ENCODE measurements at places on chromosomes 1 and 21.

DNA sequence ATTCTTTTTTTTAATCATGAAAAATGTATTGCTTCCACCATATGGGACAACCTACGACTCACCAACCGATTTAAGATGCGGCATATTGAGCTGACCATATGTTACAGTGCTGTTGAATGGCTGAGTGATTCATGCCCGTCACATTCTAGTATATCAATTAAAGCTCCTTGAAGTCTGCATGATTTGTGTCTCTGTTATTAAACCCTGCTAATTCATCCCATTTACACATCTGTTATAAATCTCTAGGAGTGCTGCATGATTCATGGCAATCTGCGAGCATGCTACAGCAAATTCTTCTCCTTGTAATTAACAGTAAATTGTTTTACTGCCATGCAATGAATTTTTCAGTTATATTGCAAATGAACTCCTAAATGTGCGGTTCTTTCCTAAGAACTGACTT, 239.8 kb downstream of the USH2A start:
- DNase-seq = peak; percentile 85

- DNase-seq = peak; percentile 67
These were observed 63.4 kb upstream of the COA6 start for GRCh38 chr1:234309598-234310459.

DNA sequence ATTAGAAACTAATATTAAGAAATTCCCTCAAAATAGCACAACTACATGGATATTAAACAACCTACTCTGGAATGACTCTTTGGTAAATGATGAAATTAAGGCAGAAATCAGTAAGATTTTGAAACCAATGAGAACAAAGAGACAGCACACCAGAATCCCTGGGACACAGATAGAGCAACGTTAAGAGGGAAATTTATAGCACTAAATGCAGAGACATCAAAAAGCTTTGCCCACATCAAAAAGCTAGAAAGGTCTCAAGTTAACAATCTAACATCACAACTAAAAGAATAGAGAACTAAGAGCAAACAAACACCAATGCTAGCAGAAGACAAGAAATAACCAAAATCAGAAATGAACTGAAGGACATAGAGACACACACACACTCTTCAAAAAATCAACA, 48.6 kb upstream of the LRRC8B start:
- DNase-seq = no peak

DNA sequence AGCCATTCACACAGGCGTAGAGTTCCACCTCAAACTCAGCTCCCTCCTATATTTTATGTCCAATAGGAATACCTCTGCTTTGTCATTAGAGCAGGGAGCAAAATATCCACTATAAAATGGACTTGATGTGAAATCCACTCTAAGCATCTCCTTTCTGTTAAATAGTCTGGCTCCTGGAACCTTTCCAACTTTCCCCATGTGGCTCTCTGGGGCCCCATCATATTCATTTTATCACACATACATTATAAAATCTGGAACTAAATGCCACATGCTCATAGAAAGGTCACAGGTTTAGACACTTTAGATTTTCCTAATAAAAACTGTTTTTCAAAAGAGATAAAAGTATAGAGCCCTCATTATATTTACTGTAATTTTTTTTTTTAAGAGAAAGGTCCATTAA, 82.1 kb downstream of the PTPN14 start:
- peak; percentile 84 for DNase-seq

DNA sequence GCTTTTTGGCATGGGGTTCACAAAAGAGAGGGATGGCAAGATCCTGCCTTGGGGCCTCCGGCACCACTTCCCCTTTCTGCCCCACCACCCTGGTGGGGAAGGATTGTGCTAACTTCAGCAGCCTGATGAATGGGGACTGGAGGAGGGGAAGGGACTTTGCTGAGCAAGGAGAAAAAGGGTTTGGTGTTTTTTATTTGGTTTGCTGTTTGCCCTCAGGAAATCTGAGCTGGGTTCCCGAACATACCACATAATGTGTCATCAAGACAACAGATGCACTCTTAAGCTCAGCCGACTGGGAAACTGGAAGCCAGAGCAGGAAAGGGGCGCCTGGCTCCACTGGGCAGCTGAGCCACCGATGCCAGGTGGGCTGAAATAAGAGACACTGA, 19.8 kb downstream of the OLFML2B start:
- DNase-seq = peak; percentile 19

- no peak for DNase-seq
These were observed 148.3 kb downstream of the TGFBR3 start for GRCh38 chr1:91737650-91738049.

DNA sequence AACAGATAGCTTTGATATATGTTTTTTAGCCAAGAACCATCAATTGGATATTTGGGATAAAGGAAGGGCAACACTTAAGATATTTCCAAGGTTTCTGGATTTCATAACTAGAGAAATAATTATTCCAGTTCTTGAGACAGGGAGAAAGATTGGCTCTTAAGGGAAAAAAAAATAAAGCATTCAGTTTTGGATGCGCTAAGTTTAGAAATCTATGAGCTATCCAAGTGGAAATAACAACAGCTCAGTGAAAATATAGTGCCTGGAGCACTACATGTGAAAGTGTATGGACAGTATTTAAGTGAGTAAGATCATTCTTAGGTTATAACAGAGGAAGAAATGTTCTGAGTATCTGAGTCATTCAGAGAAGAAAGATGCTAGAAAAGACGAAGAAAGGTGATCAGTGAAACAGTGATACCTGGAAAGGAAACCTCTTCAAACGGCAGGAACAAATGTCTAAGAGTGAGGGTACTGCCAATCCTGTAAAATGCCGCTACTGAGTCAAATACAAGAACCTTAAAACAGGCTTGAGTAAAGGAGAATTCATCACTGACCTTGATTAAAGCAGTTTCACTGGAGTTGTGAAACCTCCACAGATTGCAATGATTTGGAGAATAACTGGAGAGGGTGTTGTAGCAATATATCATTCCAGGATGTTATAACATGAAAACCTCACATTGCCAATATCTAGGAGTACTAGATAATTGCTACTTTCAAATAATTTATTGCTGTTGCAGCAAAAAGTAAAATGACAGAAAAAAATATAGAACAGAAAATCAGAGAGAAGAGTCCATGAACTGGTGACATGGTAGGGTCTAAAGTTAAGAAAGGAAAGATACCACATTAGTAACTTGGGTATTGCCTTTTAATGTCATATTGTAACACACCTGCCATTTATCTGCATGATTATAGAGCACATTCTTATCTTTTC, 482.1 kb upstream of the RGS18 start:
- no peak for DNase-seq

- no peak for DNase-seq
These were observed 225.3 kb upstream of the B3GALT2 start for GRCh38 chr1:193411714-193412113.

DNA sequence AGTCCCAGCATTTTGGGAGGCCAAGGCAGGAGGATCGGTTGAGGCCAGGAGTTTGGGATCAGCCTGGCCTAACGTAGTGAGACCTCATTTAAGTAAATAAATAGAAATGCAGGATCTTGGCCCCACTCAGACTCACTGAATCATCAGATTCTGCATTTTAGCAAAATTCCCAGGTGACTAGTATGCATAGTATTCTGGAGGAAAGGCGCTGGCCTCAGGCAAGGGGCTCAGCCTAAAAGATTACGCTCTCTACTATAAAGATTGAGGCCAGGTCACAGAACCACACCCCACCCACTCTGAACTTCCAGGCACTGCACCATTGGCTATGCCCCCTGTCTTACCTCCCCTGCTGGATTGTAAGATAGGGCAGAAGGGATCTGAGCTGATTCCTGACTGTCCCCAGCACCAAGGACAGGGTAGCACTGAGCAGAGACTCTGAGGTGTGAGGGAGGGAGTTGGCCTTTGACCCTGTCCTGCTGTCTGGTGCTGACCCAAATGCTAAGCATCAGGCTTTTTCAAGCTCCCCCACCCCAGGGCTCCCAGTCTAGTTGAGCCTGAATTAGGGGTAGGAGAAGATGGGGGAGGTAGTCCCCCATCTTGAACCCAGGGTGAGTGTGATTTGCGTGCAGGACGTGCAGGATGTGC, 2.7 kb downstream of the FOXE3 start:
- no peak for DNase-seq

DNA sequence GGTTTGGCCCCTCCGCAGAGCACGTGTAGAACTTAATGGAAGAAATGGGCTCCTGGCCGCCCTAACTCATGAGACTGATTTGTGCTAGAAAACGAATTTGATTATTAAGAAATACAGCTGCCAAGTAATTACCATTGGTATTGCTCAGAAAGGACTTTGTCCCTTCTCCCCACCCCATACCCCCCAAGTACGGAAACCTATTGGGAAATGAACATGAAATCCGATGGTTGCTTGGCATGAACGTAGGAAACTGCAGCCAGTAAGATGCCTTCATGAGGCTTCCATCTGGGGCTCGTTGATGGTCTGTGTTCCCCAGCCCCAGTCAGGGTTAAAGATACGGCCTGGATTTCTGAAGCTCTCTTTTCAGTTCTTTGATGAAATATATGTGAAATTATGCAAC, 21.4 kb downstream of the PER3 start:
- DNase-seq = no peak

- no peak for DNase-seq
These were observed 3.5 kb downstream of the GNAT2 start for GRCh38 chr1:109615879-109616278.

- DNase-seq = peak; percentile 66
These were observed 23.7 kb downstream of the GLUL start for GRCh38 chr1:182367926-182368325.

- no peak for DNase-seq
These were observed 407 bp downstream of the WNT4 start for GRCh38 chr1:22142315-22143064.

- DNase-seq = no peak
These were observed 46.4 kb upstream of the JUN start for GRCh38 chr1:58830291-58830690.

DNA sequence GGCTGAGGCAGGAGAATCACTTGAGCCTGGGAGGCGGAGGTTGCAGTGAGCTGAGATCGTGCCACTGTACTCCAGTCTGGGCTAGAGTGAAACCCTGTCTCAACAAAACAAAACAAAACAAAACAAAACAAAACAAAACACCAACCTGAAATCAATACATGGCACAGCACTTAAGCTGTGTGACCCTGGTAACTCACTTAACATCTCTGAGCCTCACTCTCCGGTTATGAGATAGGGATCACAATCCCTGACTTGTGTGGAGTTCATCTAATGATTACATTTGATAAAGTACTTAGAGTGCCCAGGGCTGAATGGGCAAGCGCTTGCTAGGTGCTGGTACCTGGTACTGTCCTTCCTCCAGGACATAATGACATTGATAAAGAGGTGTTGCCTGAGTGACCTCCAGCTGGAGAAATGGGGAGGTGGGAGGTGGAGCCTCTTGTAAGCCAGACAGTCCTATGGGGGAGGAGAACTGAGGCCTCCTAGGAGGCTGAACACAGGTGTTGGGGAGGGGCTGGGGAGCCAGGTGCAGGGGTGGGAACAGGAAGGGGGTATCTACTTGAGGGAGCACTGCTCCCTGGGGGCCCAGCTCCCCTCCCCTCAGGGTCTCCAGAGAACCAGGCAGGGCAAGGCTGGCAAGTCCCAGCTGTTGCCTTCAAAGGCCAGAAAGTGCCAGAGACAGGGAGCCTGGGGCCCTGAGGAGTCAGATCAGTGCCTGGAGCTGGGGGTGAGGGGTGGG, 17.9 kb downstream of the FOXO6 start:
- DNase-seq = peak; percentile 33

DNA sequence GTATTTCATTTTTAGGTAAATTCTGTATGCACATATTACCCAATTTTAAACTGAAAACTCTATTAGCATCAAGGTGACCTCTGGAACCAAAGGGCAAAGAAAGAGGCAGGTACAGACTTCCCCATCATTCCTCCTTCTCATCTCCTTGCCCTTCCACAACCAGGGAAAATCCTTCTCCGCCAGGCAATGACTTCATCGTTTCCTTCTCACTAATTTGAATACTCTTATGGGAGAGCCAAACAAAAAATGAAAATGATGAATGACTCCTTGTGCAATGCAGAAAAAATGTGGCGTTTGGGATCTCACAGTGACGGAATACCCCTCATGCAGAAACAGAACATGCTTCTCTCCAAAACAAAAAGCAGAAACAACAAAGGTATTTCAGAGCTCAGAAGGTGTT, 83.7 kb downstream of the HLCS start:
- no peak for DNase-seq

DNA sequence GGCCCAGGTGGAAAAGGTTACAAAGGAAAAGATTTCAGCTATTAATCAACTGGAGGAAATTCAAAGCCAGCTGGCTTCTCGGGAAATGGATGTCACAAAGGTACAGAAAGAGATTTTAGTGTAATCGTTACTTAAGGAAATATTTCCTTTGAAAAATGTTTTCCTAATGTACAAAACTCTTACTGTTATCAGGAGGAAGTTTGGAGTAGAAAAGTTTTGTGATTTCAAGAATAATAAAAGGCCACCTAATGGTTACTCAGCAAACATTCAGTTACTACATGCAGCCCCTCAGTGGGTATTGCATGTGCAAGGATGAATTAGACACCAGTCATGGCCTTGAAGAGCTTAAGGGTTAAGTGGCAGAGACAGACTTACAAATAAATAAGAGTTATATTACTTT, 85.2 kb downstream of the SDCCAG8 start:
- DNase-seq = no peak

DNA sequence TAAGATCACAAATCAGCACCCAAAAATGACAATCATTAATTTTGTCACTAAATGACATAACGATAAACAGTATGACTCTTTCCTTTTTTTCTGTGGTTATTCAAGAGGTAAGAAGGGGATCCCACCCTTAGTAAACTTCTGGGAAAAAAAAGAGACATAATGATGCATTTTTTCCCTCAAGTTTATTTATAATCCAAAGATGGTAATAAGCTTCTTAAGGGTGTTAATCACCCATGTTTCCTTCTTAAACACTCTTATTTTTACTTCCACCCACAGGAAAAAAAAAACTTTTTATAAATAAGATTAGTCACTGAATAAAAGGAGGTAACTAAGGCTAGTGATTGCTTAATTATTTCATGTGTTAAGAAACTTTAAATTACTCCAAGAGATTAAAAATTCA, 24.7 kb downstream of the RGS1 start:
- DNase-seq = no peak

GRCh38 chr1:166915941-166916340, 39.9 kb upstream of the TADA1 start:
- DNase-seq = no peak

DNA sequence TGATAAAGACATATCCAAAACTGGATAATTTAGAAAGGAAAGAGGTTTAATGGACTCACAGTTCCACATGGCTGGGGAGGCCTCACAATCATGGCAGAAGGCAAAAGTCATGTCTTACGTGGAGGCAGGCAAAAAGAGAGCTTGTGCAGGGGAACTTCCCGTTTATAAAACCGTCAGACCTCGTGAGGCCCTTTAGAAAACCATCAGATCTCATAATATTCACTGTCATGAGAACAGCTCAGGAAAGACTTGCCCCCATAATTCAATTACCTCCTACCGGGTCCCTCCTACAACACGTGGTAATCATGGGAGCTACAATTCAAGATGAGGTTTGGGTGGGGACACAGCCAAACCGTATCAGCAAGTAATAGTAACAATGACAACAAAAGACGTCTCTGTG, 88.2 kb upstream of the SLC25A33 start:
- no peak for DNase-seq

GRCh38 chr1:111754984-111755330, 744 bp upstream of the DDX20 start:
- peak; percentile 27 for DNase-seq

GRCh38 chr1:106621853-106622252, 434.6 kb upstream of the PRMT6 start:
- DNase-seq = no peak

Data from NCI-H524 (cell line).